Retinal pigment epithelial cell (primary cell): ENCODE measurements at places on chromosomes 6 and 20.
A peak's percentile ranks its signal among the peaks of the same experiment; 100 is the strongest.

DNA sequence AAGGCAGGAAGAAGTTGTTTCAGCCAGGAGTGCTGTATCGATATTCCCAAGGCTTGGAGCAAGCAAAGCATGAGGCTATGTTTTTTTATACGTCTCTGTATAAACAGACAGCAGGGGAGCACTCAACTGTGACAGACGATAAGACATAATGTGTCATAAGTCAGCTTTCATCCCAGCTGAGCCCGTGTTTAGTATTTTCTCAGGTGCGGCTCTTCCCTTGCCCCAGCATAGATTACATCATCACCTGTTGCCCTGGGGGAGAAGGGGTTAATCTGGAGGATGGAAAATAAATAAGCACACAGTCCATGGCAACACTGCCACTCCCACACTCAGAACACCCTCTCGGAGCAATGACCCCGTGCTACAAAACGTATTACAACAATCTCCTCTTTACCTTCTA lies 22.1 kb upstream of the KCNK5 start:
- no peak for DNase-seq

DNA sequence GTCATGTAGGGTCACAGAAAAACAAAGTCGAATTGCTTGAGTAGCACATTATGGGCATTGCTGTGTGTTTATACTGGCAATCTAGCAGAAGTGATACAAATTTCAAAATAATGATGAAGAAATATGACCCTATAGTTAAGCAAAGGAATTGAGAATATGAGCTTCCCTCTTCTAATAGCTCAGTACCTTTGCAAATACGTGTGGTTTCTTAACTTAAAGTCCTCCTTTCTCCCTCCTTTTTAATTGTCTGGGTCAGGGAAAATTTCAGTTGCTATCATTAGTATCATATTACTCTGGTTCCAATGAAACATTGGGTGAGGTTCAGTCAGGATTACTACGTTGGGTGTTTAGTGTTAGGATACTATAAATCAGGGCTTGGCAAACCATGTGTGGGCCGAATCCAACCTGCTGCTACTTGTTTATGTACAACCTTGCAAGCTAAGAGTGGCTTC lies 166.8 kb upstream of the CARMIL1 start:
- DNase-seq: no peak

GRCh38 chr6:49423817-49424216 lies 39.2 kb downstream of the MMUT start:
- DNase-seq: no peak

DNA sequence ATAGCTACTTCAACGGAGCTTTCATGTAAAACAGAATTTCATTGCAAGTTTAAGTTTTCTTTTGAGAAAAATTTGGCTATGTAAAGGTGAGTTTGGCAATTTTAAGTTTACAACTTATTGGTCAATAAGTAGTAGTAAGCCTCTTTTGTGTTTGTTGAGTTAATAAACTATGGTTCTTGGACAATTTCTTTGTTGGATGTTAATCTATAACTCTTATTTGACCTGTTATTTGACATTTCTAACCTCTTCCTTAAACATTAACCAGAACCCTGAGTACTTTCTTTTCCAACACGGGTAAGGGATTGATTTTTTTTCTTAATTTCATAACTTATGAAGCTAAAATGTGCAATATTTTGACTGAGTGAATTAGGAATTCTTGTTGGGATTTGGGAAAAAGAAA lies 354.4 kb downstream of the PRKN start:
- no peak for DNase-seq

DNA sequence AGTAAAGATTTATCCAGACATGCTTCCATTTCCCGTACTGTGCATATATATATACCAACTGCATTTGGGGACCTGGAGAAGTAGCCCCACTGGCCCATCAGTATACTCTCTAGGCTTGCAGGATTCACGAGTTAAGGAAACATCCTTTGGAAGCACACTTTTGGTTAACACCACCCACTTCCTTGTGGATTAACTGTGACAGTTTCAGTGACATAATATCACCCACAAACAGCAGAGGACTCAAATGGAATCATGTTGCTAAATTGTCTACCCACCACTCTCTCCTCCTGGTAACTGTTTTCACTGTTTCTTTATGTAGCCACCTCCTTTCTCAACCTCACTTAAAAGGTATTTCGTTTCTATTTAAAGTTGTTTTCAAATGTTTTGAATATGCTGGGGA lies 55.0 kb downstream of the PROKR2 start:
- DNase-seq: no peak

GRCh38 chr20:59403261-59403961 lies 103.0 kb downstream of the EDN3 start:
- DNase-seq: no peak

- DNase-seq: no peak
Measured at GRCh38 chr20:24566656-24567055, 97.2 kb downstream of the SYNDIG1 start.

- no peak for DNase-seq
Measured at GRCh38 chr6:34696189-34696738, 303 bp downstream of the ILRUN start.

- DNase-seq: no peak
Measured at GRCh38 chr6:49519660-49520059, 19.9 kb downstream of the GLYATL3 start.

- no peak for DNase-seq
Measured at GRCh38 chr6:12208190-12208589, 82.0 kb upstream of the EDN1 start.

DNA sequence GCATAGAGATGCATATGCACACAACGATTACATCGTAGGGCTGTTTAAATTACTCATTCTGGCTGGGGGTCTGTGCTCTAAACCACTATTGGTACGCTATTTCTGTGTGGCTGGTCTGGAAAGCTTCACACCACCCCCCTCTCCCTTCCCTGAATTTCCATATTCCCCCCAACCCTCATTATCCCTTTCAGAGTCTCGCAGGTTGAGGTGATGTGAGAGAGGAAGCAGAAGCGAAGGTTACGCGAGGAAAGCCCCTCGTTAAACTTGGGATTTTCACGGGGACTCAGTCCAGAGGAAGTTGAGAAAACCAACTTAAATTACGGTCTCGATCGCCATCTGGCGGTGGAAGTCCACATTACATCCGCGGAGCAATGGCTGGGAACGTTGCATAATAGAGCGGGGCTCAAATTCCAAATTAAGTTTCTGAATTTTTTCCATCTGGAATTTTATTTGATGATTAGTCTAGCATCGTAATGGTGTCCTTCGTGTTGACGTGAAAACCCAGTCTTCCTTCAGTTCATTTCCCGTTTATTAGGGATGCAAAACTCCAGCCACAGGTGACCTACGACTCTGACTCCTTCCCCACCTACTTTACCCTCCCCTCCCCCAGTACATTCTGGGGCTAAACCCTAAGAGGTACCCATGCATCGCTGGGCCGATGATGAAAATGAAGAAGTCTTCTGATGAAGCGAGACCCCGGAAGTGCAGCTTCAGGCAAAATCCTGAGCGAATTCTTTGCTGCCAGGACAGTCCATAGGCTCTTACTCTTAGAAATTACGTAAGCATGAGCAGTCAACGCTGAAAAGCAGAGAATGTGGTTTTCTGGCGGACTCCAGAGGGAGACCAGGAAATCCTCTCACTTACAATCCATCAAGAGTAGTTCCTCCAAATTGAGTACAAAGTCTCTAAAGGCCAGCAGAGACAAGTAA lies 19.7 kb downstream of the HLA-DOB start:
- no peak for DNase-seq

GRCh38 chr6:67952121-67952520 lies 683.0 kb upstream of the ADGRB3 start:
- no peak for DNase-seq

- DNase-seq: no peak
Measured at GRCh38 chr6:82954356-82954755, 111.3 kb downstream of the UBE3D start.

DNA sequence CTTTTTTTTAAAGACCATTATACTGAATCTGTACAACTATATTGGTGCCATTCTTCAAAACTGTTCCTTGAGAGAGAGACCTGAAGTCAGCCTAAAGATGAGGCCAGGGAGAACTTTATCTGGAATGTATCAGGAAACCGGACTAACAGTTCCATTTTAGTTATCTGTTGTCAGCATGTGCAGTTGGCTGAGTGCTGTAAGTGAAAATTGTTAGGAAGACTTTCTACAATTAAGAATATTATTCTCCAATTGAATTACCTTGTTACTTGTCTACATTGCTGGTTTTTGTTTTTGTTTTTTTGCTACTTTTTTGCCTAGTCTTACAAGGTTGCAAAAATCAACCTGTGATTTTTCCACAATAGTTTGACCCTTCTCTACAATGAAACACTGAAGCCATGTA lies 7.5 kb downstream of the CEP57L1 start:
- no peak for DNase-seq

GRCh38 chr6:164114051-164114450 lies 699.5 kb downstream of the QKI start:
- DNase-seq: no peak

DNA sequence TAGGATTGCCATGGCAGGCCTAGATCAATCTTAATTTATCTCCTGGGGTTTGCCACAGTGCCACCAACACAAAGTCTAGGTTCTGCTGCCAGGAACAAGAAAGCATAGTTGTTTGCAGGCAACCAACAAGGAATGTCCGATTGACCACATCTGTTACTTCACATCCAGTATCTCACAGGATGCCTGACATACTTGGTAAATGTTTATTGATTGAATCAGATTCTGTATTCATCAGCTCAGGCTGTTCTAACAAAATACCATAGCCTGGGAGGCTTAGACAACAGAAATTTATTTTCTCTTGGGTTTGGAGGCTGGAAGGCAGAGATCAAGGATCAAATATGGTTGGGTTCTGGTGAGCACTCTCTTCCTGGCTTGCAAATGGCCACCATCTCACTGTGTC lies 26.3 kb upstream of the MC3R start:
- no peak for DNase-seq

DNA sequence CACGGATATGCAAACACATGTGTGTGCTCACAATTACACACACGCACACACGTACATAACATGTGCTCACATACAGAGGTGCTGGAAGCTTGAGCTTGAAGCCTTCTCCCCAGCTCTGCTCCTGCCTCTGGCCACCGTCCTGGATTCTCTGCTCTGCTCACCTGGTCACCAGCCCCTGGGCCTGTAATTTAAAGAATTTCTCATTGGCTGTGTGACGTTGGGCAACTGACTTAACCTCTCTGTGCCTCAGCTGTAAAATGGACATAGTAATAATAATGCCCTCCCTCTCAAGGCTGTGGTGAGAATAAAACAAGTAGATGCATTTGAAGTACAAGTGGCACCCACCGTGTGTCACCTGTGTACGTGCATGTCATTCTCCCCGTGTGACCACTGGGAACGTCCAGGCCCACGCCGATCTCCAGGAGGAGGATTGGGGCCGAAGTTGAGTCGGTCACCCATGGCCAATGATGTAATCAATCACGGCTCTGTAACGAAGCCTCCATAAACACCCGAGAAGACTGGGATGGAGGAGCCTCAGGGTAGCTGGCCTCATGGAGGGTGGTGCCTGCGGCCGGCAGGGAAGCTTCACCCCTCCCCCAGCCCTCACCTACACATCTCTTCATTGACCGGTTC lies 160.9 kb upstream of the AFDN start:
- DNase-seq: no peak

- DNase-seq: no peak
Measured at GRCh38 chr20:62984666-62985443, 21.9 kb downstream of the BHLHE23 start.

DNA sequence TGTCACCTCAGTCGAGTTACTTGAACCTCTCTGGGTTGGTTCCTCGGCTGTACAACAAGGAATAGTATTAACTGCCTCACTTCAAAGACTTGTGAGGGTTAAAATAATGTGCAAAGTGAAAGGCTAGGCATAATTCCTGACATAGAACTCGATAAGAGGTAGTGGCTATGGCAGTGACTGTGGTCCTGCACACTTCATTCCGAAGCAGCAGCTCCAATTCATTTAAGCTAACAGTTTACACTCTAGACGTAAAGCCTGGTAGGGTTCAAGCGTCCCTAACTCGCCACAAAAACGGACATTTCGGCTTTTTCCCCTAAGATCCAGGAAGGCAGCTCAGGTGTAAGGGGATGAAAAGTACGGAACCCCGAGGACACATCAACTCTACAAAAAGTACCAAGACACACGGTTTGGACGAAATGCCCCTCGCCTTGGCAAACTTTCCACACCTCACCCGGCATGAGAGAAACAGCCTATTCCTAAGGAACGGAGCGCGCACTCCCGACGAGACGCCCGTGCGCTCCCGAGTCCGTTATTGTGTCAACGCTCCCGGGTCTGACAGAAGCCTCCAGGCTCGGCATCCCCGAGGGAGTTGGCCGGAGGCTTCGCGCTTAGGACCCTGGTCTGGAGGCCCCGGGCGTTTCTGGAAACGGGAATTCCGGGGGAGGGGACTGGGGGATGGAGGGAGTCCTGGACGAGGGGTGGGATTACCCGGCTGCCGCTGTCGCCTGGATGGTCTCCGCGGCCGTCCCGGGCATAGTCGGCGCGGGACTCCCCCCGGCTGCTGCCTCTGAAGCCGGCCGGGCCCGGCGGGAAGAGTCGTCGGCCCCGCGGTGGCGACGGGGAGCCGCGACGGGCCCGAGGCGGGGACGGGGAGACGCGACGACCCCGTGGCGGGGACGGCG lies 937 bp downstream of the ZNF318 start:
- no peak for DNase-seq

GRCh38 chr6:38349221-38349620 lies 290.5 kb downstream of the BTBD9 start:
- no peak for DNase-seq

DNA sequence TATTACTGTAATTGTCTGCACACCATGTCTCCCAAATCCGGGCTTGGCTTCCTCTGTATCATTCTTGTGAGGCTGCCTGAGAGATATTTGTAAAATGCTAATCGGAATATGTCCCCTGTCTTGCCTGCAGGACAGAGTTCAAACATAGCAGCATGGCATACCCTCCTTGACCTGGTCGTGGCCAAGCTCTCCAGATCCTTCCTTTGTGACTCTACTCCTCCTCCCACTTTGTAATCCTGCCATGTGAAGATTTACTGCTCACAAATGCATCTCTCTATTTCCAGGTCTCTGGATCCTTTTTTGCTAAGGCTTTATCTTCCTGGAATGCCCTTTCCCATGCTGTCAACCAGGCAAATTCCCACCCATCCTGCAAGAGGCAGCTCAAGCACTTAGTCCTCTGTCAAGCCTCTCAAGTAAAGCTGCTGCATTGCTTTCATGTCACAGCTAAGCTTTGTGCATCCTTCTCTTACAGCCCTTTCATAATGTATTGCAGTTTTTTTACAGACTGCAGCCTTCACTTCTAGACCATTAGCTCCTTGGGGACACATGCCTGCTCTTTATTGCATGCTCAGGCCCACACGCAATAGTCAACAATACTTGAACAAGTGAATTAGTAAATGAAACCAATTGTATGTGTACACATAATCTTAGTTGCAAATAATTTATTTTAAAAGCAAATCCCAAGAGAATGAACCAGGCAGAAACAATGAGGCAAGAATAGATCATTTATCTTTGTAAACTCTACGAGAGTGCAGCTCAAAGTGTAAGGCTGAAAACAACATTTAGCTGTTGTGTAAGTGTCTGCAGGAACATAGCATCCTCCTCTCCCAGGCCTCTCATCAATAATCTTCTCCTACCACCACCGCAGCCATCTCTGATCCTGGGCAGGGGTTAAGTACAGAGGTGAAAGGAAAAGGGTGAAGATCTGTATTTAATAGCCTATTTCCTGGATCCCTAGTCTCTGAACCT lies 45.8 kb downstream of the HIVEP2 start:
- no peak for DNase-seq

GRCh38 chr6:9537381-9537780 lies 877.5 kb downstream of the TFAP2A start:
- peak; percentile 27 for DNase-seq
